HFF-Myc (cell line): ENCODE measurements at places on chromosomes 1 and 21.

- no peak for DNase-seq
These were observed 60.0 kb upstream of the ADAM30 start for GRCh38 chr1:119956306-119956705.

GRCh38 chr1:84653130-84653677, 37.1 kb downstream of the SSX2IP start:
- DNase-seq: no peak

DNA sequence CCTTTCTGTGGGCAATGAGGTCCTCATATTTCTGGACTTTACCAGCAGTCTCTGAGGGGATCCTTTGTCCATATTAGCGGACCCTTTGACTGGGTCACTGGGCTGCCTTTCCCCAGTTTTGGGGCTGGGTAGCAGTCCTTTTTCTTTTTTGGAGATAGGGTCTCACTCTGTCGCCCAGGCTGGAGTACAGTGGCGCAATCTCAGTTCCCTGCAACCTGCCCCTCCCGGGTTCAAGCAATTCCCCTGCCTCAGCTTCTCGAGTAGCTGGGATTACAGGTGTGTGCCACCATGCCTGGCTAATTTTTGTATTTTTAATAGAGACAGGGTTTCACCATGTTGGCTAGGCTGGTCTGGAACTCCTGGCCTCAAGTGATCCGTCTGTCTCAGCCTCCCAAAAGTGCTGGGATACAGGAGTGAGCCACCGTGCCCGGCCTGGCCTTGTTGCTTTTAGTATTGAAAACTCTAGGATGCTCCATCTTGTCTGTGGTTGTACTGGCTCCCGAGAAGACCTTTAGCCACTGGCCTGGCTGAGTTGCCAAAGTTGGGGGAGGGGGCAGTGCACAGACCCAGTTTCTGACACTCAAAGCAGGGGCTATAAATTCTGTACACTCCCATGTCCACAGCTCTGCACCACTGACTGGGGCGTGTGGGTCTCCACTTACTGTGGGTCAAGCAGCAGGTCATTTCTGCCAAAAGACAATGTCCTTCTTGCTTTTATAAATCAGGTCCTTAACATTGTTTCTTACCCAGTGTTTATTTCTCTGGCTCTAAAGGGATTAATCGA, 33.1 kb downstream of the MAN1C1 start:
- no peak for DNase-seq

- DNase-seq: no peak
These were observed 71.8 kb upstream of the MACF1 start for GRCh38 chr1:39132505-39133339.

GRCh38 chr1:92851729-92852128, 19.9 kb downstream of the RPL5 start:
- DNase-seq: no peak

- DNase-seq: no peak
These were observed 36.8 kb downstream of the CITED4 start for GRCh38 chr1:40825435-40825788.

- DNase-seq: no peak
These were observed 40.0 kb downstream of the MEF2D start for GRCh38 chr1:156460525-156460924.

DNA sequence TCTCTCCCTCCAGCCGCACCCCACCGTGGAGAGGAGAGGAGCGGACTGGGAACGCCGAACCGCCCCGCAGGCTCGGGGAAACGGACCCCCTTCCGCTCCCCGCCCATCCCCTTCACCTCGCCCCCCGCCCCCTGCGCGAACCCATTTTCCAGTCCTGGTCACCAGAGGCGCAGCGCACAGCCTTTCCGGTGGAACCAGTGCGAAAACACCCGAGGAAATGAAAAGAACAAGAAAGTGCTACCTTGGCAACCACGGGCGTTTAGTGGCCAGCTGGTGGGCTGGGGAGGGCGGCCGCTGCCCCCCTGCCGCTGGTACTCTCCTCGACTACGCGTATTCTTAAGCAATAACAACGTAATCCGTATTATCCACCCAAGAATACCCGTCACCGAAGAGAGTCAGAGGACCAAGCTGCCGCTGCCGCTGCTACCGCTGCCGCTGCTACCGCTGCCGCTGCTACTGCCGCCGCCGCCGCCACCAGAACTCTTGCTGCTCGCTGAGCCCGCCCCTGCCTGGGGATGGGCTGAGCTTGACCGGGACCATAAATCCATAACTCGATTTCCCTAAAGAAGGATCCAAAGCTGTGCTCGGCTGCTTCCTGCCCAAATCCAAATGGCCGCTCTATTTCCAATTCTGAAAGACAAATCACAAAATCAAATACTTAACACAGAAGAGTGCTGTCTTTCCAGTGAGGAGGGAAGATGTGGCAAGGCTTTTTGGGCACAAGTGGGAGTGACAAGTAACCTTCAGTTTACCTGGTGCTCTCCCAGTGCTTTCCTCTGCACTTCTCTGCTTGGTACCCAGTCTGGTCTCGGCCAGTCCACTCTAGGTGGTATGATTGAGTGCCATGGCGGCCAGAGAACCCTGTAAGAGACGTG, 125.2 kb upstream of the DPYD start:
- no peak for DNase-seq

DNA sequence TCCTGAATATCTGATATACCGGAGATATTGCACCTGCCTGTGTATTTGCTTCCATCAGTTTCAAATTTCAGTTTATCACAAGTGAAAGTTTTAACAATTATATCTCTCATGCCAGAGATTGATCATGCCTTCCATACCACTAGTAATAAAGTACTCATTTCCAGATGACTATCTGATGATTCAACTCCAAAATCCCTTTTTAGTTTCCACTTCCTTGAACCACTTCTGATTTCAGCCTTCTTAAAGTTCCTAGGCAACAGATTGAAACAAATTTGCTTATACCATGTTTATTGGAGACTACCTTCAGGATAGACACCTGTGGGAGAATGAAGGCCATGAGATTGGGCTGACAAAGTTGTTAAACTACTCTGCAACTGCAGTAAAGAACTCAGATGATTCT, 21.5 kb upstream of the COL11A1 start:
- DNase-seq: no peak

DNA sequence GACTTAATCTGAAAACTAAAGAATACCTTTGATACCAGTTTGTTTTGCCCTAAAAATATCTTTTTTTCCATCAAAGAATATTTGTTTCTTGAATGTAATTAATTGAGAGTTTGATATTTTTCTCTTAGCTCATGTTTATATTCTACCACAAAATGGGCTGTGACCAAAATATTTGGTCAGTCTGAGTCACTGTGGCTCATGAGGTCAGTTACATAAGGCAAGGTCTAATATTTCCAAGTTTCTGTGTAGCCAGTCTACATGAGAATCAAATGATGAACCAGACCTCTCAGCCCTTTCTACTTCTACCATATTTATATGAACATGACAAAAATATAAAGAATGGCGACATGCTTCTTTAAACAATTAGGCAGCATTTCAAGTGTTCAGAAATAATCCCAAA, 83.0 kb upstream of the IVNS1ABP start:
- DNase-seq: no peak

GRCh38 chr21:16315223-16315622, 585.4 kb downstream of the USP25 start:
- DNase-seq: no peak

GRCh38 chr1:3016641-3017439, 4.4 kb upstream of the ACTRT2 start:
- DNase-seq: no peak

GRCh38 chr1:213507472-213508223, 456.6 kb downstream of the RPS6KC1 start:
- no peak for DNase-seq

DNA sequence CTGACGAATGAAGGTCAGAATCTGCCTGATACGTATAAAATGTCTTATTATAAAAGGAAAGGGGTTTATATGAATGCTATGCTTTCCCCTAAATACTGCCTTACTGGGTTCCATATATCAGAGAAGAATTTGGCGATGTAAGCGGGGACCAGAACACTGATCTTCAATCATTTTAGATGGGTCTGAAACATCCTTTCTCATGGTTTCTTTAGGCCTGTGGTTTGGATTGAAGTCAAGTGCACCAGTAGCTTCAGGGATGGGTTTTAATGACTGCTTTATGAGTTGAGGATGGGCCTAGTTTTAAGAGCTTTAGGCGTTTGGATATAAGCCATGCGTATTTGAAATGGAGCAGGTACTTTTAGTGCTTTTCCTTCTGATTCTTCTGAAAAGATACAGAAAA, 6.9 kb downstream of the FMN2 start:
- DNase-seq: no peak

- no peak for DNase-seq
These were observed 390.5 kb downstream of the ST6GALNAC3 start for GRCh38 chr1:76465030-76465429.

DNA sequence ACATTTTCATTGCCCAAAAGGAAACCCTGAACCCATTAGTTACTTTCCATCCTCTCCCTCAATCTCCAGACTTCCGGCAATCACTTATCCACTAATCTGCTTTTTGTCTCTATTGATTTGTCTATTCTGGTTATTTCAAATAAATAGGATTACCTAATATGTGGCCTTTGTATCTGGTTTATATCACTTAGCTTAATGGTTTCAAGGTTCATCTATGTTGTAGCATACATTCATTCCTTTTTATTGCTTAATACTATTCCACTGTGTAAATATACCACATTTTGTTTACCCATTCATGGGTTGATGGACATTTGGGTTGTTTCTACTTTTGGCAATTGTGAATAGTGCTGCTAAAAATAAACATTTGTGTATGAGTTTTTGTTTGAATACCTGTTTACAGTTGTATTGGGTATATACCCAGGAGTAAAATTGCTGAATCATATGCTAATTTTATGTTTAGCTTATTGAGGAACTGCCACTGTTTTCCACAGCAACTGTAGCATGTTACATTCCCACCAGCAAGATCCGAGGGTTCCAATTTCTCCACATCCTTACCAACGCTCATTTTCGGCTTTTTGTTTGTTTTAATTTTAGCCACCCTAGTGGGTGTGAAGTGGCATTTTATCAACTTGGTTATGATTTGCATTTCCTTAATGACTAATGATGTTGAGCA, 2.5 kb upstream of the SLC25A44 start:
- no peak for DNase-seq

DNA sequence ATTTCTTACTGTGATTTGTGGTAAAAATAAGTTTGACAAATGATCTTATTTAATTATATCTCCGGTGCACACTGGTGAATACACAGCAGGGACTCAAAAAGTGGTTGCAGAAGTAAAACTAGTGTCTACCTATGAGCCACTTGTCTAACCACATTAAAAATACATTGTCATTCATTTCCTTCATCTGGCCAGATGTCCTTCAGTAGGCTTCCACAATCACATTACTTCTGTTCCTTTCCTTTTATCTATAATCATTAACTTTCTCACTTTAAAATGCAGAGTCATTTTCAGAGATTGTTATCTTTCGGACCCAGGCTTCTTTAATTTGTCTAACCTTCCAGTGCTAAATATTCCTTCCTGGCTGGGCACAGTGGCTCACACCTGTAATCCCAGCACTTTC, 3.0 kb downstream of the RBBP5 start:
- DNase-seq: no peak

GRCh38 chr1:199040076-199040905, 401.5 kb downstream of the PTPRC start:
- no peak for DNase-seq

DNA sequence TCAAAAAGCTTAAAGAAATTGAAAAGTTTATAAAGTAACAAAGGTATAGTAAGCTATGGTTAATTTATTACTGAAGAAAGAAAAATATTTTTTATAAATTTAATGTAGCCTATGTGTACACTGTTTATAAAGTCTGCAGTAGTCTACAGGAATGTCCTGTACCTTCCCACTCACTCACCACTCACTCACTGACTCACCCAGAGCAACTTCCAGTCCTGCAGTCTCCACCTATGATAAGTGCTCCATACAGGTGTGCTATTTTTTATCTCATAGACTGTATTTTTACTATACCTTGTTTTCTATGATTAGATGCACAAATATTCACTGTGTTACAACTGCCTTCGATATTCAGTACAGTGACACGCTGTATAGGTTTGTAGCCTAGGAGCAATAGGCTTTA, 106.6 kb downstream of the NR5A2 start:
- no peak for DNase-seq

DNA sequence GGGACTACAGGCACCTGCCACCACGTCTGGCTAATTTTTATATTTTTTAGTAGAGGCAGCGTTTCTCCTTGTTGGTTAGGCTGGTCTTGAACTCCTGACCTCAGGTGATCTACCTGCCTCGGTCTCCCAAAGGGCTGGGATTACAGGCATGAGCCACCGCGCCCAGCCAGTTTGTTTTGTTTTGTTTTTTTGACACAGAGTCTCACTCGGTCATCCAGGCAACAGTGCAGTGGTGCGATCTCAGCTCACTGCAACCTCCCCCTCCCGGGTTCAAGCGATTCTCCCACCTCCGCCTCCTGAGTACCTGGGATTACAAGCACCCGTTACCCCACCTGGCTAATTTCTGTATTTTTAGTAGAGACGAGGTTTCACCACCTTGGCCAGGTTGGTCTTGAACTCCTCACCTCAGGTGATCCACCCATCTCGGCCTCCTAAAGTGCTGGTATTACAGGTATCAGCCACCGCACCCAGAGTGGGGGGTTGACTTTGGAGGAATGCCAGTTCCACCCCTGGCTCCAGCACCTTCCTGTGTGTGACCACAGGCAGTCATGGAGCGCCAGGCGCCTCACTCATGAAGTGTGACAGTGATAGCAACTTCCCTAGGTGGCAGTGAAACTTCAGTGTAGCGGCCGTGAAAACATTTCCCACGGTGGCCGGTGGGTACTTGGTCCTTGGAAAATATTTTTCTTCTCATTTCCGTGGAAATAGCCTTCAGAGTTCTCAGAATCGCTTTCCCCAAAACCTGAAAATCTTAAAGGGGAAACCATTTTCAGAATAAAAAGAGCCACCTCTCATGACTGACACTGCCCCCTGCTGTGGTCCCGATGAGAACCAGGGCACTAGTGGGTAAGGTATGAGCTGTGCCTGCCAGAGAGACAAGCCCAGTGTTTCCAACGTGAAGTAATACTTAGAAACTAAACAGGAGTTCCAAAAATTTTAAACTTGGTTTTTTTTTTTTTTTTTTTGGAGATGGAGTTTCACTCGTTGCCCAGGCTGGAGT, 48.6 kb downstream of the WDR4 start:
- DNase-seq: no peak

DNA sequence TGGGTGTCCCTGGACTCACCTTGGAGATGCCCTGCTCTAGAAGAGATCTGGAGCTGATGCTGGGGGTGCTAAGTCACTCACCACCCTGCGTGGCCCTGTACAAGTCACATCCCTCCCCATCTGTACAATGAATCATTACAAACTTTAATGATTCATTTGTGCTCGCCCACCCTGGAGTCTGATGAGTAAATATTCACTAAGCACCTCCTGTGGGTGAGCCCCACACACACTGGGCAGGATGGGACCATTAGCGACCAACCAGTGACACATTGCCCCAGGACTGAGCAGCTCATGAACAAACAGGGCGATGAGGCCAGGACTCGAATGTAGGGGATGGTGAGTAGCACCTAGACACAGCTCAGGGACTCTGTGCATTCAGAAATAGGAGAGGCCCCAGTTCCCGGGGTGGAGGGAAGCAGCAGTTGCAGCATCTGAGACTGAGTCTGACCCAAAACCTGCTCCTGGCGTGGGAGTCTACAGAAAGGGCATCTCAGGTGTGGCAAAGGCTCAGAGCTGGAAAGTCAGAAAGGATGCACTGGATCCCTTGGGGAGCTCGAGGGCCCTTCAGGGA, 18.1 kb upstream of the PDZK1IP1 start:
- DNase-seq: no peak

GRCh38 chr1:150972417-150972940, 2.2 kb downstream of the CERS2 start:
- no peak for DNase-seq

- DNase-seq: no peak
These were observed 1046.7 kb upstream of the B3GALT2 start for GRCh38 chr1:194233069-194233468.

GRCh38 chr1:47840393-47841190, 156.6 kb downstream of the TRABD2B start:
- DNase-seq: no peak
